Stimulated activated CD8-positive, alpha-beta memory T cell treated with anti-CD3 and anti-CD28 coated beads, Interleukin-7, amount 100 ng/mL, for 1 hour (primary cell): ENCODE measurements at places on chromosomes 2 and 18.

DNA sequence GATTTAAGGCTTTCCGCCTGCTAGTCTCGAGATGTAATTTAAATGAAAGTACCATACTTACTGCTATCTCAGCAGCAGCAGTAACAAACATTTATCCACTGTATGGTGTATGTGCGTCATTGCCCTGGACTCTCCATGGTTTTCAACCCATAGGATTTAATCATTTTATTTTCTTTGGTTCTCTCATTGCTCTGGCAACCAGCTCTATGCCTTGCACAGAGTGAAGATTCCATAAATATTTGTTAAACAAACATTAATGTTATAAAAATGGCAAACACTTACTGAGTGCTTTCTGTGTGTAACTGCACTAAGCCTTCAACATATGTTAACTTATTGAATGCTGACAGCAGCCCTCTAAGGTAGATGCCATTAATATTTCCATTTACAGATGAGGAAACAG, 1.3 kb upstream of the LMAN1 start:
- DNase-seq = no peak

DNA sequence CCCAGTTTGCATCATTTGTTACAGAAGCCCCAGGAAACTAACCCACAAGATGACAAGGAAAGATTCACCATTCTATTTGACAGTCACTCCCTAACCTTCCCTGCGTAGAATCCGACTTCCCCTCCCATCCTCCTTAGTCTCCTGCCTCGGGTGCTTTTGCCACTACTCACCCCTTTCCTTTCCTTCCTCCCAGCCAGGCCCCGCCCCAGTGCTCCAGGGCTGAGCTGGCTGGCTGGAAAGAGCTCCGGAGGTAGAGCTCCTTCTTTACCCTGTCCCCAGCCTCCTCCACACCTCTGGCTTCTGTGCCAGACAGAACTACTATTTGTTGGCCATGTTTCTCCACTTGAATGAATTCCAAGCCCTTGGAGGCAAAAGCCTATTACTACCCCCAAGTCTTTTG, 317.6 kb upstream of the NCKAP5 start:
- DNase-seq = no peak

DNA sequence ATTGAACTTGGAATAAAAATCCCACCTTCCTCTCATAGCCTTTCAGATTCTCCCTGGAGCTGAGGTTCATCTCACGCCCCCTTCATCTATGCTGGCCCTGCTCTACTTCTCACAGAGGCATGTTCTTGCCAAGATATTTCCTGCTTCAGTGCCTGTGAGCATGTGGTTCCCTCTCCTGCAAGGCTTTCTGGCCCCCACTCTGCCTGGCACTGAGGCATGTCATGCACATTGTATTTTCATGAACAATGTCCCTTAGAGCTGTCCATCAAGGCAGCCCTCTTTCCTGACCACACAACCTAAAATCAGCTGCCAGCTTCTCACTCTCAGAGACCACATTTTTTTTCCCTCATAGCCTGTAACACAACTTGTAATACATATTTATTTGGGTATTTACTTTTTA, 18.0 kb upstream of the HK2 start:
- DNase-seq = no peak

DNA sequence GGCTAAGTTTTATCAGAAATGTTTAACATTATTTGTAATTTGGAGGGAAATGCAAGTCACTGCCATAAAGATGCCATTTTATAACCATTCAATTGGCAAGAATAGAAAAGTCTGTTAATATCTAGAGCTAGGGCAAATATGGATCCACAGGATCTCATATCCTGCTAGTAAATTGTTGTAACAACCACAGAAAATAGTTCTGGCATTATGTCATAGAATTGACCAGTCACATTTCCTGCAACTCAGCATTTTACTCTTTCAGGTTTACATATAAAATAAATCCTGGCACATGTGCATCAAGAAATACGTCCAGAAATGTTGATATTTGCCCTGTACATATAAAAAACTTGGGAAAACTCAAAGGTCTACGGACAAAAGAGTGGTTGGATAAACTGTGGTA, 32.9 kb downstream of the OSBPL6 start:
- DNase-seq = no peak

GRCh38 chr18:37525262-37525585, 40.4 kb downstream of the CELF4 start:
- no peak for DNase-seq

- DNase-seq = no peak
Observed at GRCh38 chr2:120825370-120826259, 89.9 kb downstream of the GLI2 start.

DNA sequence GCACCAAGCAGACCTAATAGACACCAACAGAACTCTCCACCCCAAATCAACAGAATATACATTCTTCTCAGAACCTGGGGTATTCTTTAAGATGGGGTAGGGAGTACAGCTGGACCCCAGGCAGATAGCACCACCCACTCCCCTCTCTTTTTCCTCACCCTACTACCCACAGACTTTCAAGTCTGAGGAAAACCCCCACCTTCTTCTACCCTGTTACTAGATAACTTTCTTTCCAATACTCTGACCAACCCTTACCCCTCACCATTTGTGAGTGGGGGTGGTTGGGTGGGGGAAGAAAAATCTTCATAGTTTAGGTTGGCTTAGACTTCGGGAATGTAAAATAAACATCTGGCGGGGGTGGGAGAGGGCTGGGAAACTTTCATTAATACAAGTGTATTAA, 20.3 kb upstream of the ZBTB14 start:
- no peak for DNase-seq

GRCh38 chr2:199950396-199950795, 4.9 kb downstream of the TYW5 start:
- no peak for DNase-seq

DNA sequence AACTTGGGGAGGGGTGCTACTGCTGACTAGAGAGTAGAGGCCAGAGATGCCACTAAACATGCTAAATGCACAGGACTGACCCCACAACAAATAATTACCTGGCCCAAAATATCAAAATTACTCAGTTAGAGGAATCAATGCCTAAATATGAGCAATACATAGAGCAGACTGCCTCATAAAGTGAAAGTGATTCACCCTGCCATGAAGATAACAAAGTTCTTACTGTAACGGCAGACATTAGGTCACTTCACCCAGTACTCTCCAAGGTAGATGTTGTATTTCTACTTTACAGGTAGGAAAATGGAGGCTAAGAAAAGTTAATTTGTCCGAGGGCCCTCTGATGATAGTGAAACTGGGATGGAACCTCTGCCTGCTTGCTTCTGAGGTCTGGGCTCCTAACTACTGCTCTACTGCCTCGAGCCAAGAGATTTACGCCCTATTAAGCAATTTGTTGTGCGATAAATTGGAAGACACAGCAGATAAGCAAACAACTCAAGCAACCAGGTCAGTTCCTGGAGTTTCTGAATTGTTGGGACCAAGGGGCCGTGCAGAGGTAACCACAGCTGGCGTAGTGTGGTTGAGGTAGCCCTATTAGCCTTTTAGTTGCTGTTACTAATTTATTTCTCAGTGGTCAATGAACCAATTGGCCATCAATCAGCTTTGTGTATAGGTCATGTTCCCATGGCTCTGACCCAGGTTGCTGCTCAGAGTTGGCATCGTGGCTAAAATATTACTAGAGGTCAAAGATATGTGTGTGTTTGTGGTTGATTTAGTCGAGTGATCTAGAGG, 4.8 kb downstream of the DHRS9 start:
- DNase-seq = no peak

- peak; percentile 39 for DNase-seq
Observed at GRCh38 chr2:11829324-11829946, 83.0 kb downstream of the LPIN1 start.

DNA sequence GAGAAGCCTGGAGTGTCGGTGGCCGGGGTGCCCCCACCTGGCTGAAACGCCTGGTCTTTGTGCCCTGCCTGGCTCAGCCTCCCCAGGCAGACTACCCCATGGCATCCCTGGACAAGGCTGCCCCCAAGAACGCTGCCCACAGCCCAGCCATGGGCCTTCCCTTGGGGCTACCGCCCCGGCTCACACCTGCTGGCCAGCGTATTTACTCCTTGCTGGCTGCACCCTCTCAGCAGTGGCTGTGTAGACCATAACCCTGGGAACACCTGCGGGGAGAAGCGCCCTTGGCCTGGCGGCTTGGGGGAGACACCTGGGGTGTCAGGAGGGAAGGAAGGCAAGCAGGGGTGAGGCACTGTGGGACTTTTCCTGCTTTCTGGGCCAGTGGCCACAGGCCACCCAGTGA, 17.3 kb downstream of the CAPN10 start:
- DNase-seq = no peak
